ENCODE measurements at places on chromosomes 6 and 20. TPM values are rescaled to one million over a fixed set of nuclear protein-coding genes. Genes with fewer than 3 reads are reported as not detected.

DNA sequence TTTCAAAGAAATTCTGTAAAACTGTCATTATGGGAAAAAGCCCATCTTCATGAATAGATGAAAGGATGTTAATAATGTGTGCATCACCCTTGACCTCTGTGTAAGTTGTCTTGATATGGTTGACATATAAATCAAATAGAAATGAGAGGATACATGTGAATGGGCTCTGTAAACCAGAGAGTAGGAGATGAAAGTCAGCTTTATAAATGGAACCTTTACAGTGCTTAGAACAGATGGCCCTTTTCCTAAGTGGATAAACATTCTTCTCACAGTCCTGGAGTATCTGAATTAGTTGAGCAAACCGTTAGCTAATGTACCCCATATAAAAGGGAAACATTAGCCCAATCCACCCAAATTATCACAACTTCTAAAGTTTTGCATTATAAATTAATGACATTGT, 57.5 kb downstream of the MYLK4 start:
- no peak for DNase-seq

DNA sequence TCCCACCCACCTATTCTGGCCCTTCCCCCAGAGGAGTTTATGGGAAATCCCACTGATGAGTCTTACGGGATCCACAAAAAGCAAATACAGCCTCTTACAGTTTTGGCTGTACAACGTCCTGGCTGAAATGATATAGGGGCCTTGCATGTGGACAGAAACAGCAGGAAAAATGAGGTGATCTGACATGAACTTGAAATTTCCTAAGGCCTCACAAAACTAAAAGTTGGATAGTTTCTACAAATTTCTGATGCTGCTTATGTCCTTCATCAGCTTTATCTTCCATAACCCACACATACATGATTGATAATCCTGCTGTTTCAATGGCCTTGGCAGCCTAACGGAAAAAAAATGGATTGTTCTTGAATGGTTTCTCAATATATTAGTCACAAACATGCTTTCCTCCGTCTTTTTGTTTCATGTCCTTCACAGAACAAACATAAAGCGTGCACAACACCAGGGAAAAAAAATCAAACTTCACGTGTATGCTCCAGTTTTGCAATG, 118.8 kb downstream of the BMP5 start:
- DNase-seq: no peak

GRCh38 chr6:84512391-84512790, 252.0 kb downstream of the TBX18 start:
- peak; percentile 60 for DNase-seq

DNA sequence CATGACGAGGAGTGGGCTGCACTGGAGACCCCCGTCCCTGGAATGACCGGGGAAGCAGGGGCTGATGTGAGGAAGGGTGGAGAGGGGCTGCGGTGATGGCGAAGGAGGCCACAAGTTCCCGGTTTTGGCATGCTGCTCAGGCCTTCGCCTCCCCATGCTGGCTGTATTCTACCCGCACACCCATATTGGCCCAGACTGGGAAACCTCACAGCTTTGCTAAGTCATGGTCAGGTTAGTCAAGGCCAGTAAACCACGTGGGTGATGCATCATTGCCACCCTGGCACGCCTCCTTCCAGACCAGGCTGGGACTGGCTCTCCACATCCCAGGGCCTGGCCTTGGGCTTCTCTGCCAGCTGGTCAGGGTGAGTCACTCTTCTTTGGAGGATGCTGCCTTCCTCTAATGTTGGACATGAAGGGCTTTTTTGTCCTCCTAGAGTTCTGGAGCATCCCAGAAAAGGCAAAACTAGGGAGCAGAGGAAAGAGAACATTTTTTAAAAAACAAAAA, 53.8 kb downstream of the PCNA start:
- peak; percentile 96 for DNase-seq

DNA sequence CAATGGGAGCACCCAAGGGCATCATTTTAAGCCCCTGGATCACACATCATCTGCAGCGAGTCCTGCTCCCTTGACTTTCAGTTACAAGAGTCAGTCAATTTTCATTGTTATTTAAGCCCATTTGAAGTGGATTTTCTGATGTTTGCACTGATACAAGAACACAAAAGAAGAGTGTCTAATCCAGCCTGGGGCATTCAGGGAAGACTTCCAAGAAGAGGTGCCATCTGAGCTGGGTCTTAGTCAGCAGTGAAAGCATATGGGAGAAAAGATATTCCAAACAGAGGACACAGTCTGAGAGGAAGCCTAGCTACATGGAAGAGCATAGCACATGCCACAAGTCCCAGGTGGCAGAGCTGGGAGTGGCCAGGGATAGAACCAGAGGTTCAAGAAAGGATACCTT, 10.4 kb upstream of the FOXP4 start:
- DNase-seq: no peak

DNA sequence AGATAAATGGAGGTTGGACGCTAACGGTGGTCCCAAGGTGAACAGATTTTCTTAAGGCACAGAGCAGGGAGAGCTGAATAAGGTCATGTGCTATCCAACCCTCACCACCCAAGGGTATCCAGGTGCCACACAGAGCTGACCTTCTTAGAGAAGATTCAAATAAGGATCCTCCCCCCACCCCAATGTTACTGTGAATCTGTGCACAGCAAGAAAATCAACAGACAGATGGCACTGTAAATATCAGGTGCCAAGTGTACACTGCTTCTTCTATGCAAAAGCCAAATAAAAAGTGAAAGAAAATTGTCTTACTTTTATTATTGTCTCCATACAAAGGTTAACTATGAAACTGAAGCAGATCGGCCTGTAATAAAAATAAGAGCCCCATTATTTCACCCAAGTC, 96.9 kb downstream of the PAK5 start:
- no peak for DNase-seq

DNA sequence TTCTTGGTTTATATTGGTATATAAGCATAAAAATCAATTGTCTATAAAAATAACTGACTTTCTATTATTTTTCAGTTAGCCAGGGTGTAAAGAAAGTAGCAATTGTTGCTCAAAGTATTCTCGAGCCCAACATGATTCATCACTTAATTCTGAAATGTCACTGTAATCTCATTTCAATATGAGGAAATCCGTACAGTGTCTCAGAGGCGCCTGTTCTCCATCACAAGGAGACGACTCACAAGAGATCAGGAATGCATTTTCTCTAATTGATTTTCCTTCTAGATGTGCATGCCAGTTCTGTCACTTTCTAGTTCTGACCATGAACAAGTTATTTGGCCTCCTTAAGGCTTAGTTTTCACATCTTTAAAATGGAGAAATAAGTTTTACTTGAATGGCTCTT, 753.1 kb downstream of the MAFB start:
- no peak for DNase-seq

GRCh38 chr6:69265090-69265489, 531.7 kb downstream of the LMBRD1 start:
- DNase-seq: no peak

DNA sequence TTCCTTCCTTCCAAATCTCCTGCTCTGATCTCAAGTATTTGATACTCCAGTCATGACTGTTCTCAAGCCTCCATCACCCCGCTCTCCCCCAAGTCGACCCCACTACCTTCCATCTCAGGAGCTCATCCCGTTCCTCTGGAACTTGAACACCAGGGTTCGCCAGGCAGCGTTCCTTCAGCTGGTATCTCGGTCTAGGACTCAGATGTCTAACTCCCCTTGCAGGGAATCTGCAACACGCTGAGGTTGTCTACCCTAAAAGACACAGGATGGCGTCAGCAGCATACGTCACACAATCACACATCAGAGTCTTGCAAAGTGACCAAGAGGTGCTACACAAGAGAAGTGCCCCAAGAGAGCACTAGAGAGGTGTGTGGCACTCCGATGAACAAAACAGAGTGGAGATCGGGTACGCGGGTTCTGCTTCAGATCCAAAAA, 706 bp downstream of the ZNF184 start:
- peak; percentile 86 for DNase-seq

DNA sequence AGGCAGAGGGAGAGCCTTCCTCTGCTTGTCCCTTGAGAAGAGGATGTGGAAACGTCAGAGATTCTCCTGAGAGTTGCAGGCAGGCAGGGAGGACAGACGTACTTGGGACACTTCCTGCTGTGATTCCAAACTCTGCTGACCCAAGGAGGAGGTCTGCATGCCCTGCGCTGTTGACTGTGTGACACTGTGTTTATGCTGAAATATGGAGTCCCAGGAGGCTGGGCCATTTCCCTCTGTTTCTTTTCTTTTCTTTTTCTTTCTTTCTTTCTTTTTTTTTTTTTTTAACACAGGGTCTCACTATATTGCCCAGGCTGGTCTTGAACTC, 63.5 kb upstream of the BHLHE23 start:
- DNase-seq: no peak

GRCh38 chr20:61559706-61560315, 307.8 kb downstream of the CDH4 start:
- no peak for DNase-seq

GRCh38 chr6:91632308-91632707, 1045.4 kb upstream of the MAP3K7 start:
- DNase-seq: no peak

DNA sequence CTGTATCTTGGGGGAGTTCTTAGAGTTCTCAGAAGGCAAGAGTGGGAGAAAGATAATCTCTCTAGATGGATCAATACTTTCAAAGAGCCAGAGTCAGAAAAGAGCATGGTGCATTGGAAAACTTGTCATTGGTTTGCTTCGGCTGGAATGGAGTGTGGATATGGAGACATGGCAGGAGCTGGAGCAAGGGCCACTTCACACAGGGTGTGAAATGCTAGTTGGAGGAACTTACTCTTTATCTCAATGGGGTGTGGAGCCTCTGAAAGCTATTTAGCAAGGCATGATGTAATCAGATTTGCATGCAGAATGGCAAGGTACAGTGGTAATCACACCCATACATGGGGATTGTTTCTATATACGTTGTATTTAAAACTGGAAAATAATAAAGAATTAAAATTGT, 31.5 kb upstream of the PAQR8 start:
- no peak for DNase-seq

GRCh38 chr6:12009876-12010634, 2.1 kb upstream of the HIVEP1 start:
- DNase-seq: peak; percentile 54

- DNase-seq: peak; percentile 29
Measured at GRCh38 chr20:4192378-4193068, 177.2 kb upstream of the RNF24 start.

- DNase-seq: peak; percentile 73
Measured at GRCh38 chr6:13454286-13455221, 32.8 kb downstream of the GFOD1 start.

DNA sequence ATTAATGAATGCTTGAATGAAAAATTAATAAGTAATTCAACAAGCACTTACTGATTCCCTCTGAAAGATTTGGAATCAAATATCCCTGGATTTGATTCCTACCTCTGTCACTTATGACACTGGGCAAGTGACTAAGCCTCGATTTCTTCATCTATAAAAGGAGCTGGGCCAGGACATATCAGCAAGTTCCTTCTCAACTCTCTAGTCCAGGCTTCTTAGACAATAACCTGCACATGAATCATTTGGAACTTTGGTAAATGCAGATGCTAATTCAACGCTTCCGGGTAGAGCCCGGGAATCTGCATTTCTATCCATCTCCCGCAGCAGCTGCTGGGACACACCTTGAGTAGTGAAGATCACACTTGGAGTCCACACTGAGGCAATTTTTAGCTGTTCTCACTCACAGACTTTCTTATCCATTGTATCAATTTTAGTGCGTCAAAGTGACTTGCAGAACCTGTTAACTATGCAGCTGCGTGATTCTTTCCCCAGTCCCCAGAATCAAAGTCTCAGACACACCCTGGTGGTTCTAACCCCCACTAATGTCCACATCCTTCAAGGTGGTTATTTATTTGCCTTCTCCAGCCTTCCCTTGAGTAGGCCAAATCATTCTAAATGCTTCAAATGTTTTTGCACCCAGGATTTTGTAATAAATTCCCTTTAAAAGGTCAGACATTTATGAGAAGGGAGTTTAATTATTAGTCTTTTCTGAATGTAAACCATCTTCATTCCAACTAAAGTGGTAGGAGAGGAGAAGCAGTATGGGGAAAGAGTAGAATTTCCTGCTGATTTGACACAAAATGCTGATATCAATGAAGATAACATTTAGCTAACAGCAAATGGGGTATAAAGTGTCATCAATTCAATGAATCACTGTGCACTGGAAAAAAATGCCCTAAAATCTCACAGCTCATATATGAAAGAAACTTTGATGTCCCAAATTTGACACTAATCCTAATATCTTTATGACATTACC, 26.0 kb upstream of the CCND3 start:
- peak; percentile 72 for DNase-seq

GRCh38 chr6:67112120-67112519, 1405.1 kb upstream of the EYS start:
- peak; percentile 5 for DNase-seq

GRCh38 chr6:168849459-168849858, 404.2 kb downstream of the THBS2 start:
- no peak for DNase-seq

DNA sequence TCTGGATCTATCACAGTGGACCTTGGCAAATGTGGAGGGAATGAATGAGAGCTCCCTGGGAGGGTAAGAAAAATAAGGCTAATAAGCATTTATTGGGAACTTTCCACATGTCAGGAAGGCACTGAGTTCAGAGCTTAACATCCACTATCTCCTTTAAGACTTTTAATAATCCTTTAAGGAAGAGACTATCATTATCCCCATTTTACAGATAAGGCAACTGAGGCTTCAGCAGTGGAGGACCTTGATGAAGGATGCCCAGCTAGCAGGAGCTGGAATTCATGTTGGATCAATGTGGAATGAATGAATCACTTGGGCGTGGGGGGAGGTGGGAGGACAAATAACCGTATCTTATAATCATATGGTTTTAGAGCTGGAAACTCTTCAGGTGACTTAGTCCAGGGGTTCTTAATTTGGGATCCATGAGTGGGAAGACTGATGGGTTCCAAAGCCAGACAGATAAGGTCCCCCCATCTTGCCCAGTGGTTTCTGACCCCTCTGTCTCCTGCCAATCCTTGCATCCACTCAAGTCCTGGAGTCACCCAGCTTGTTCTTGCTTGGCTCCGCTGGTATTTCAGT, 54.9 kb downstream of the CD40 start:
- no peak for DNase-seq

DNA sequence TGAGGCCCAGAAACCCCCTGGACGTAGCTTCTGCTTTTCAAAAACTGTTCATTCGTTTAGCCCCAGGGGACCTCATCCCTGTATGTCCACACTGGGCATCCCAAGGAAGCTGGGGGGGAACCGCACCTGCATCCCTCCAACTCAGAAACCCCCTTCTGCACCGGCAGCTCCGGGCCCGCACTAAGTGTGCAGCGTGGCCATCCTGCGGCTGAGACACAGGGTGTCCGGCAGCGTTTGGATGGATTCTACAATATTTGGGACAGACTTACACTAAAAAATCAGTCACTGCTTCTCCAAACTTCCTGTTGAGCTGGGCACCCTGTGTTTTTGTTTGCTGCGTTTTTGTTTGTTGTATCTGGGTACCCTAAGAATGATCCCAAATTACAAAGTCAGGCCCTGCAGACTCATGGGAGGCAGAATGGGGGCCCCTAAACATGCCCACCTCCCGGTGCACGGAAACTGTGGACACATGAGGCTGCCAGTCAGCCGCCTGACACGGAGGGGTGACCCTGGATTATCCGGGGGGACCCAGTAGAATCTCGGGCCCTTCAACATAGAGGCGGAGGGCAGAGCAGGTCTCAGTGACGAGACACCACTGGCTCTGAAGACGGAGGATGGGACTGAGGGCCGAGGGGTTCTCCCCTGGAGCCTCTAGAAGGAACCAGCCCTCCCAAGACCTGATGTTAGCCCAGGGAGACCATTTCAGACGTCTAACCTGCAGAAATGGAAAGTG, 88.2 kb upstream of the BHLHE23 start:
- DNase-seq: no peak

Gene MLN
- not detected for total RNA-seq

Gene SSTR4
- not detected for total RNA-seq

Gene TUBB2A
- total RNA-seq: 54.3 TPM

Gene PTCRA
- total RNA-seq: not detected

Gene KIF25
- 0.26 TPM for total RNA-seq

Gene PPP1R3G
- total RNA-seq: 3.3 TPM

Measured in fibroblast of lung (primary cell).